Stimulated activated CD8-positive, alpha-beta memory T cell treated with anti-CD3 and anti-CD28 coated beads, Interleukin-2, amount 100 ng/mL, for 1 hour (primary cell): ENCODE measurements at places on chromosomes 13 and 19.

- no peak for DNase-seq
These were observed 18.1 kb downstream of the CLEC4M start for GRCh38 chr19:7781157-7781556.

DNA sequence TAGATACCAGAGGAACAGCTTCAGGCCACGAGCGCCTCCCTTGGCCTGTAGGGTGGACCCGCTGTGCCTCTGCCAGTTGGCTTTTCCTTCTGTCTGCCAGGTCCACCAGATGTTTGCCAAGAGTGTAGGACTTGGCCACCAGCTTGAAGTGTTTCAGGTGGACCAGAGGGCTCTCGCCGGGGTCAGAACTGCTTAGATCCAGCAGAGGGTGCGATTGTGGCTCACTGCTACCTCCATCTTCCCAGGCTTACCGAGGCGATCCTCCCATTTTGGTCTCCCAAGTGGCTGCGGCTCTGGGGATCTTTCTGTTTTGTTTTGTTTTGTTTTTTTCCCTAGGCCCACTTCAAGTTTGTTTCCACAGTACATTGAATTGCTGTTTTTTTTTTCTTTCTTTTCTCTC is 23.0 kb upstream of the ZNF730 start:
- no peak for DNase-seq

- no peak for DNase-seq
These were observed 37.3 kb downstream of the TNFSF11 start for GRCh38 chr13:42611086-42611779.

DNA sequence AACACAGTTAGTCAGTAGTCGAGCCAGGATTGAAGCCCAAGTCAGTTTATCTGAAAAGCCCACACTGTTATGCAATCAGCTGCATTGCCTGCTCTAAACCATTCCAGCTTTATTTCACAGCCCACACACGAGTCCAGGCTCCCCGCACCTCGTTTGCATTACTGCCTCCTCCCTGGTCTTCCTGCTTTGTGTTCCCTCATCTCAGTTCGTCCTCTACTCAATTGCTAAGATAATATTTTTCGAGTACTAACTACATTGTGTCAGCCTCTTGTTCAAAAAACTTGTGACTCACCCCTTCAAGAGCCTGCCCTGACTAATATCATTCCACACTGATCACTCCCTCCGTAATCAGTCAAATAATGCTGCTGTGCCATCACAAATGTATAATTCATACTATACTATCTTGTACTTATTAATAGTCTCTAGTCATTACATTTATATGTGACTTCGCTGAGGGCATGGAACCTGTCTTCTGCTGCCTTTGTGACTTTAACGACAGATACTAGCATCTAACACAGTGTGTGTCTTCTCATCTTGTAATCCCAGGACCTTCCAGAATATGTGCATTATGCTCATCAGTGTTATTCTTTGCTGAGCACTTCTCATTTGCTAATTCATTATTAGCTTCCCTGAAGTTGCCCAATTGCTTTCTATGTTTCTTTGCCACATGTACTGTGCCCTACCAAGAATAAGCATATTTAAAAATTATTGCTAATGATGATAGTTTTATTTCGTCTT is 26.2 kb upstream of the WDFY2 start:
- DNase-seq = no peak

DNA sequence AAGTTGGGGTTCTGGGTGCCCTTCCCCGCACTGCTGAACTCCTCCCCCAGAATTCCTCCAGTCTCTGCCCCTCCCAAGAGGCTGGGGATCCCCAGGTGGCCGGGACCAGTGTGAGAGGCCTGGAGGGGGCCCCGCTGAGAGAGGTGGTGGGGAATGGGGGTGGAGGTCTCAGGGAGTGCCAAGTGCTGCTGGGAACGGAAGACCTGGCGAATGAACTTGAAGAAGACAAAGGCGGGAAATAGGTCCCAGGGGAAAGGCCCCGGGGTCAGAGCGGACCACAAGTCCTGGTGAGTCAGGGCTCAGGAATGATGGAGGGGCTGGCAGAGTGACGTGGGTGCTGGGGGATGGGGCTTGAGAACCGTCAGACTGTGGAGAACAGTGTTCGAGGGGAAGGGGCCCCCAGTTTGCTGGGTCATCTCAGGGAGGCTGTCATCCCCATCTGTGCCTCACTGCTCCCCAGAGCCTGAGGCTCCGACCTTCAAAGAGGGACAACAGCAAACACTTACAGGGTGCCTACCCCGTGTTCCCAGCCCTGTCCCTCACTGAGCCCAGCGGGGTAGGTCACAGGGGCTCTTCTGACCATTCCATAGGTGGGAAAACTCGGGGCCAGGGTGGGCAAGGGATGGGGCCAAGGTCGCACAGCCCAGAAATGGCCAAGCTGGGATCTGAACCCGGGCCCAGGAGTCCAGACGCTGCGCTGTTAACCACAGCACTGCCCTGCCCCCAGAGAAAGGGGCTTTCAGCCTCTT is 16.0 kb upstream of the SEMA6B start:
- DNase-seq = no peak
